ENCODE measurements at places on chromosomes 7 and 10. TPM values are rescaled to one million over a fixed set of nuclear protein-coding genes. Genes with fewer than 3 reads are reported as not detected.

The ERLIN1 gene
- total RNA-seq = 7.6 TPM

The CTBP2 gene
- 0.29 TPM for total RNA-seq

The ENTPD1 gene
- total RNA-seq = 187 TPM

The FOXI2 gene
- total RNA-seq = not detected

The FEZF1 gene
- not detected for total RNA-seq

The MSMB gene
- total RNA-seq = not detected

The NPY gene
- total RNA-seq = not detected

- H3K36me3 ChIP-seq = no peaks in the 10 kb centered on the region
- H3K27ac ChIP-seq = no peak overlapping the region
- H3K27me3 ChIP-seq = peaks cover 4% of the 10 kb centered on the region
- DNase-seq = no peak
- H3K4me1 ChIP-seq = no peaks in the 10 kb centered on the region
These were observed 109.1 kb downstream of the MTERF1 start for GRCh38 chr7:91771394-91771793.

DNA sequence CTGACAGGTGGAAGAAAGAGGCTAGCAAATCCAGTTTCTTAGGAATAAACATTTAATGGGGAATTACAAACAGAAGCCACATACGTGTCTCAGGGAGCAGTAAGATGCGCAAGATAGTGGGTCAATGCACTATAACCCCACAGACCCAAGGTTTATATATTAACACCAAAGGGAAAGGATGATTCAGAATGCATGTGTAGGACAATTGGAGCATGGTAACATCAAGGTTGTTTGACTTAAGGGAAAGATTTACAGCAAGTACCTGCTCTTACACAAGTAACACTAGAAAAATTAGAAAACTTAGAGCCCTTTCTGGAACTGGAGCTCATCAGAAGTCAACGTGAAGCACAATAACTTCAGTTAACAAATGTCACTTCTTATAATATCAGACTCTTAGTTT is 161.1 kb upstream of the ZWINT start:
- no peaks in the 10 kb centered on the region for H3K36me3 ChIP-seq
- no peak for DNase-seq
- H3K27me3 ChIP-seq = no peaks in the 10 kb centered on the region
- H3K4me3 ChIP-seq = no peak overlapping the region
- H3K4me1 ChIP-seq = no peaks in the 10 kb centered on the region

DNA sequence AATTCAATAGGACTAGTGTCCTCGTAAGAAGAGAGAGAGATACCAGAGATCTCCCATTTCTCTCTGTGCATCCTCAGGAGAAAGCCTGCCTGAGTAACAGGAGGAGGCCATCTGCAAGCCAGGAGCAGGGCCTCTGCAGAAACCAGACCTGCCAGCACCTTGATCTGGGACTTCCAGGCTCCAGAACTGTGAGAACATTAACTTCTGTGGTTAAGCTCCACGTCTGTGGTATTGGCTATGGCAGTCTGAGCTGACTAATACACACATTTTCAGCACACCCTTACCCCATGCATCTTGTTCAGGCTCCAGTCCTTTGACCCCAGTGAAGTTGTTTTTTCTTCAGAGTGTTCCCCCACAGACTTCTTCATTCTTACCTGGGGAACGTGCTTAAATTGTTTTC is 3.1 kb upstream of the CRTAC1 start:
- H3K36me3 ChIP-seq = no peaks in the 10 kb centered on the region
- H3K27ac ChIP-seq = no peak overlapping the region
- peaks cover 5% of the 10 kb centered on the region for H3K4me1 ChIP-seq
- H3K27me3 ChIP-seq = peaks cover 58% of the 10 kb centered on the region
- no peak overlapping the region for H3K4me3 ChIP-seq

DNA sequence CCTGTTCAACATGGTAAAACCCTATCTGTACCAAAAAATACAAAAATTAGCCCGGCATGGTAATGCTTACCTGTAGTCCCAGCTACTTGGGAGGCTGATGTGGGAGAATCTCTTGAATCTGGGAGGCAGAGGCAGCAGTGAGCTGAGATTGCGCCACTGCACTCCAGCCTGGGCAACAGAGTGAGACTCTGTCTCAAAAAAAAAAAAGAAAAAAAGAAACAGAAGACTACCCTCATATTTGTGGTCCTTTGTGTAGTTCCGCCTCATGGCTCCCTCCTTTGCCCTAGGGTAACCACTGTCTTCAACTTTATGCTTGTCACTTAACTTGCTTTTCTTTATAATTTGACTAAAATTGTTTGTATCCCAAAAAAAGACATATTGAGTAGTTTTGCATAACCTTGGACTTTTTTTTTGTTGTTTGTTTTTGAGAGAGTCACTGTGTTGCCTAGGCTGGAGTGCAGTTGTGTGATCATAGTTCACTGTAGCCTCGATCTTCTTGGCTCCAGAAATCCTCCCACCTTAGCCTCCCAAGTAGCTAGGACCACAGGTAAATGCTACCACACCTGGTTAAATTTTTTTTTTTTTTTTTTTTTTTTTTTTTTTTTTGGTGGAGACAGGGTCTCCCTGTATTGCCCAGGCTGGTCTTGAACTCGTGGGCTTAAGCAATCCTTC is 3.7 kb downstream of the ZNF487 start:
- peaks cover 35% of the 10 kb centered on the region for H3K4me1 ChIP-seq
- no peak for DNase-seq
- peak overlapping the region; percentile 76 for H3K27ac ChIP-seq
- H3K36me3 ChIP-seq = peaks cover 10% of the 10 kb centered on the region

DNA sequence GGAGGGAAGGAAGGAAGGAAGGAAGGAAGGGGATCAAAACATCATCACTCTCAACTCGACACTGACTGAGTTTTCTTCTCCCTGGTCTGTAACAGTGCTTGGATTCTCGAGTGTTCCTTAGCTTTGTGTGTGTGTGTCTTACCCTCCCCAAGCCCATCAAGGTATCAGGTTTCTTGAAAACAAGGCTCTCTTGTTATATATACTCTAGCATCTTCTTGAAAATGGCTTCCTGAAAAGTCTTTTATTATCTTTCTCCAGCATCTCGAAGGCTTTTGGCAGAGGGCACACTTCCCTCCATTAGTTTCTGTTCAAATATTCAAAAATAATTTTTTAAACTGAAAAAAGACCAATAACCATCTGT is 13.4 kb downstream of the SERPINE1 start:
- no peak for DNase-seq
- H3K4me1 ChIP-seq = peaks cover 23% of the 10 kb centered on the region
- no peaks in the 10 kb centered on the region for H3K36me3 ChIP-seq
- no peak overlapping the region for H3K4me3 ChIP-seq

DNA sequence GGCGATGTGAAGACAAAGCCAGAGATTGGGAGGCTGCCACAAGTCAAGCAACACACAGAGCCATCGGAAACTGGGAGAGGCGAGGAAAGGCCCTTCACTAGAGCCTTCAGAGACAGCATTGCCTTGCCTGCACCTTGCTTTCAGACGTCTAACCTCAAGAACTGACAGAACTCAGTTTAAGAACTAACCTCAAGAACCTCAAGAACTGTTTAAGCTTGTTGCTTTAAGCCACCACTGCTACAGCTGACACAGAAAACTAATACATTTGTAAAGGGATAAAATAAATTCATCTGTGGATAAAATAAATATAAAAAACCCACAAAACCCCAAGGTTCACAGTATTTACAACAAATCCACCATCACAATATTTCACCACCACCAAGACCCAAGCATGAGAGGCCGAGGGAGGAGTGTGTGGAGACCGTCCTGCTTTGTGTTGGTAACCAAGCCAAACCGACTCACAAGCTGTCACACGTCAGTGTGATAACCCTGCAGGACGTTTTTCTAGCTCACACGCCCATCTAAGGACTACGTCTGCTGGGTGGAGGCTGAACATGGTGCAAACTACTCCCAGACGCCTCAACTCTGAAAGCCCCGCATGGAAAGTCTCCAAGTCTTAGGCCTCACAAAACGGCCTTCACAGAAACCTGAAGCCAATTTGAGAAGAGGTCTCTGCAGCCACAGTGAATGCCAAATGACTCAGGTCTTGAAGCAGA is 116.8 kb downstream of the ABLIM1 start:
- peaks cover 66% of the 10 kb centered on the region for H3K4me1 ChIP-seq
- H3K4me3 ChIP-seq = no peak overlapping the region
- H3K27ac ChIP-seq = peak overlapping the region; percentile 64
- no peaks in the 10 kb centered on the region for H3K36me3 ChIP-seq

GRCh38 chr10:13393640-13394039 is 45.5 kb upstream of the SEPHS1 start:
- H3K4me1 ChIP-seq = peaks cover 14% of the 10 kb centered on the region
- H3K4me3 ChIP-seq = no peak overlapping the region
- H3K27me3 ChIP-seq = peaks cover 13% of the 10 kb centered on the region
- H3K27ac ChIP-seq = no peak overlapping the region

GRCh38 chr7:44827567-44827966 is 20.3 kb downstream of the H2AZ2 start:
- H3K27ac ChIP-seq = no peak overlapping the region
- peaks cover 54% of the 10 kb centered on the region for H3K36me3 ChIP-seq
- no peak for DNase-seq
- no peaks in the 10 kb centered on the region for H3K4me1 ChIP-seq

GRCh38 chr10:60186315-60187071 is 203.2 kb downstream of the ANK3 start:
- H3K27me3 ChIP-seq = peaks cover 3% of the 10 kb centered on the region
- H3K27ac ChIP-seq = no peak overlapping the region
- H3K36me3 ChIP-seq = peaks cover 26% of the 10 kb centered on the region
- DNase-seq = no peak
- no peak overlapping the region for H3K4me3 ChIP-seq

GRCh38 chr7:155191901-155192478 is 105.7 kb upstream of the INSIG1 start:
- no peak overlapping the region for H3K27ac ChIP-seq
- H3K4me1 ChIP-seq = peaks cover 8% of the 10 kb centered on the region
- H3K27me3 ChIP-seq = peaks cover 7% of the 10 kb centered on the region
- no peak for DNase-seq
- H3K36me3 ChIP-seq = no peaks in the 10 kb centered on the region
- H3K4me3 ChIP-seq = no peak overlapping the region

DNA sequence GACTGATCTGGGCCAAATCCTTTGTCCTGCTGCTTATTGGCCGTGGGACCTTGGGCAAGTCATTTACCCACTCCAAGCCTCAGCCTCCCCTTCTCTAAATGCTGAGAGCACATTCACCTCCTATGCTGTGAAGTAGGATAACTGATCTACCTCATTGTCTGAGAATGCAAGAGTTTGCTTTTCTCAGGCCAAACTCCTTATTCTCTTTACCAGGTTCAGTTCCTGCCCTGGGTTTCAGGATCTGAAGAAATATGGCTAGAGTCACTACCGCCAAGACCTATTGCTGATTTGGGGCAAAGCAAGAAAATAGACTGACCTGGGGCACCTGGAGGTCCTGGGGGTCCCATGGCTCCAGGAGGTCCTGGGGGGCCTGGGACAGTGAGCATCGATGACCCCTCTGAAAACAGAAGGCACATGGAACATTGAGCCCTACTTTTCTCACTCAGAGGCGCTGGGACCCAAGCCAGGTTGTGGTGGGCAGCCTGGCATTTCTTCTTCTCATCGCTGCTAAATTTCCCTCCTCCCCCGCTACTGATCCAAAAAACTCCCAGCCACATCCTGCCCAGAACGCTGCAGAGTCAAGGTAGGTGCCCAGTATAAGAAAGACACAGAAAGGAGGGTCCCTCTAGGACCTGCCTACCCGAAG is 42.4 kb downstream of the COL17A1 start:
- no peak overlapping the region for H3K4me3 ChIP-seq
- no peaks in the 10 kb centered on the region for H3K4me1 ChIP-seq
- peaks cover 3% of the 10 kb centered on the region for H3K27me3 ChIP-seq
- no peaks in the 10 kb centered on the region for H3K36me3 ChIP-seq
- DNase-seq = no peak

GRCh38 chr10:81603106-81603620 is 271.8 kb upstream of the NRG3 start:
- no peaks in the 10 kb centered on the region for H3K4me1 ChIP-seq
- H3K36me3 ChIP-seq = no peaks in the 10 kb centered on the region
- no peak overlapping the region for H3K4me3 ChIP-seq
- no peak for DNase-seq
- no peaks in the 10 kb centered on the region for H3K27me3 ChIP-seq
- no peak overlapping the region for H3K27ac ChIP-seq

- no peaks in the 10 kb centered on the region for H3K36me3 ChIP-seq
- peaks cover 8% of the 10 kb centered on the region for H3K4me1 ChIP-seq
- H3K27ac ChIP-seq = no peak overlapping the region
- no peak for DNase-seq
These were observed 303.9 kb downstream of the OTUD1 start for GRCh38 chr10:23742807-23743206.

- DNase-seq = no peak
- H3K27me3 ChIP-seq = no peaks in the 10 kb centered on the region
- H3K4me1 ChIP-seq = peaks cover 13% of the 10 kb centered on the region
- H3K36me3 ChIP-seq = peaks cover 9% of the 10 kb centered on the region
- no peak overlapping the region for H3K4me3 ChIP-seq
These were observed 93.0 kb upstream of the RSU1 start for GRCh38 chr10:16909961-16910792.

DNA sequence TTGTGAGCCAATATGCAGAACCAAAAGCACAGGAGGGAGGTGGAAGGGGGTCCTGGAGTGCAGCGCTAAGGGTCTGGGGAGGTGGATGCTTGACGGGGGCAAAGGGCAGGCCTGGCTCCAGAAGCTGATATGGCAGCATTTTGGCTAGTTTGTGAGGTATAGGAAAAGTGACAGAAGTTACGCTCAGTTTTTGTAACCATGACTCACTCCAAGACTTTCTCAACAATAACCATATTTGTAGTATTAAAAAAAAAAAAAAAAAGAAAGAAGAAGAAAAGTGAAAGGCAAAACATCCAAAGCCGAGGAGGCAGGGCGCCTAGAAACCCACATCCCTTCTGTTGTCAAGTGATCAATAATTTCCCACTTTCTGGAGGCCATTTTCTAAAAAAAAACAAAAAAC is 92.3 kb downstream of the RNF216 start:
- no peak for DNase-seq
- H3K27ac ChIP-seq = peak overlapping the region; percentile 47
- no peak overlapping the region for H3K4me3 ChIP-seq
- no peaks in the 10 kb centered on the region for H3K27me3 ChIP-seq

GRCh38 chr7:45625067-45625466 is 50.9 kb downstream of the ADCY1 start:
- no peak for DNase-seq
- no peak overlapping the region for H3K4me3 ChIP-seq
- no peaks in the 10 kb centered on the region for H3K27me3 ChIP-seq

Data from activated B cell treated with CpG ODN at 0.5 μM for 24 hours (primary cell).